ENCODE measurements at places on chromosomes 1 and 21.

- DNase-seq, result peak; percentile 84
Observed at GRCh38 chr1:58592522-58593134, 15.6 kb upstream of the TACSTD2 start.

- no peak for DNase-seq
Observed at GRCh38 chr1:236800623-236801022, 5.5 kb downstream of the MTR start.

DNA sequence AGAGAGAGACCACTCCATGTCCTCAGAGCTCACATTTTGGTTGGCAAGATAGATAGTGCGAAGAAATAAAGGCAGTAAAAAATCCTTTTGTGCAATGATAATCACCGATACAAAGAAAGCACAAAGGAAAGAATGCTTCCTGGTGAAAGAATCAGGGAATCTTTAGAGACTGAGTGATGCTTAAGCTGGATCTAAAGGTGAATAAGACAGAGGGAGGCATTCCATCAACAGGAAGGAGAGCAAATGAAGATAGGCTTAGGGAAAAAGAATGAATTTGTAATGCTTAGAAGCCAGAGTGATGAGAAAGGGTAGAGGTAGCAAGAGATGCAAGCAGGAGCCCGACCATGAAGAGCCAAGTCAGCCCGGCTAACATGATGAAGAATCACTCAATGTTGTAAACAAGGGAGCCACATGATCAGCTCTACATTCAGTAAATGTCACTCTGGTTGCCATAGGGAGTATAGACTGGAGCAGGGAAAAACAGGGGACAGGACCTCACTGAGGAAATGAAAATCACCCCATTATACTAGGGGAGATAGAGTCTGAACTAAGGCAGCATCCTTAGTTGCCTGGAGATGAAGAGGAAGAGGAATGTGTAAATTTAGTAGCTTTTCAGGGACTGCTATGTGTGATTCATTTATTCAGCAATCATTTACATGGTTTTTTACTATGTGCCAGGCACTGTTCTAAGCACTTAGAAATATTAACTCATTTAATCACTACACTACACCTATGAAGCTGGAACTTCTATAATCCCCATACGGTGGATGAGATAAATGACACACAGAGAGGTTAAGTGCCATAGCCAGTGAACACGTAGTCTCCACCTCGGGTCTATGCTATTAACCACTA, 402.6 kb upstream of the NFIA start:
- no peak for DNase-seq

- DNase-seq, result no peak
Observed at GRCh38 chr21:28538987-28539622, 453.6 kb downstream of the LTN1 start.

GRCh38 chr1:184567009-184567408, 180.2 kb downstream of the C1orf21 start:
- no peak for DNase-seq

DNA sequence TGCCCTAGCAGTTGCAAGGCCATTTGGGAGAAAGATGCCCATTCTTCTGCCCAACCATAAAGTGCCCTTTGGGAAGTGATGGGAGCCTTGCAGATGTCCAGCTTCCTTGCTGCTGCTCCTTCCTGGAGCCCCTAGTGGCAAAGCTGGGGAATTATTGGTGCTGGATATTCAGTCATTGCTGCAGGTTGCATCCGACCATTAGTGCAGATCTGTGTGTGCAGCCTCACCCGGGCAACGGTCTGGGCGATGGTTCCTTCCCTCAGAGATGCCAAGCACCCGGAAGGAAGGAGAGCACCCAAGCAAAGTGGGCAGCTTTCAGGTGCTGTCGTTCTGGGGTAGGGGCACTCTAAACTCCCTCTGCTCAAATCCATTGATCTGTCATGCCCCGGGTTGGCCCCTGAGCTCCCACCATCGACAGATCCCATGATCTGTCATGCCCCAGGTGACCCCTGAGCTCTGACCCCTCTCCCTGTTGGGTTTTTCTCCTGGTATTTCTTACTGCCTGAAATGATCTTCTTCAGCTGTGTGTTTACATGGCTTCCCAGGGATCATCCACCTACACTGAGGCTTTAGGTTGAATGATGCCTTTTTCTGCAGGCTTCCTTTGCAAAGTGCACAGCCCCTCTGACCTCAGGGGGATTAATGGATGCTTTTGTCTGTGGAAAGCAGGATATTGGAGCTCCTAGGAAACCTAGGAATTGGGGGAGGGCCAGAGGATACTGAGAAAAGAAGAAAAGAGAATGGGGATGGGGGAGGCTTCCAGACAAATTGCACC, 467.5 kb downstream of the PTPRU start:
- peak; percentile 35 for DNase-seq

DNA sequence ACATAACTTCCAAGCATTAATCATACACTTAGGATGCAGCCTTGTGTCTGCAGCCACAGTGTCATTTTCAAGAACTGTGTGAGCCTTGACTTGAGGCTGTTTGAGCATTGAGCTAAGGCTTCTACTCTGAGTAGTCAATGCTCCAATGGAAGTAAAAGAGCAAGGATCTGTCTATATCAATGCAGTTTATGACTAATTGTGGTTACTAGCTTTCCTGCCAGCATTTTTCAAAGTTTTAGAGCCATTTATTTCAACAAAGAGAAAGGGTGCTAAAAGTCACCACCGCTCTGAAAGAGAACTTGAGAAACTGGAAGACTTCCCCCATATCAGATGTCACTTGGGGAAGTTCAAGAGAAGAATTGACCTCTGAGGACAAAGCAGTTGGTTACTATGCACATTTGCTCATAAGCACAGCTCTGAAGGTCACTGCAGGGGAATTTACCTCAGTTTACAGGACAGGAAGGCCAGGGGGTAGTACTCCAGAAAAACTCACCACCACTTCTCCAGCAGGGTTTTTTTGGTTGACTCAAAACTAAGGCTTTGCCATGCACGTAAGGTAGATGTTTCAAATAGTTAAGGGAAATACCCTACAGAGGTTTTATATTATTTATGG, 24.5 kb upstream of the RGS1 start:
- DNase-seq, result peak; percentile 42

- no peak for DNase-seq
Observed at GRCh38 chr1:224730540-224730939, 114.4 kb downstream of the CNIH3 start.

GRCh38 chr1:30300669-30301068, 422.7 kb downstream of the MATN1 start:
- DNase-seq, result no peak

- DNase-seq, result no peak
Observed at GRCh38 chr1:225486856-225487255, 59.0 kb upstream of the LBR start.

DNA sequence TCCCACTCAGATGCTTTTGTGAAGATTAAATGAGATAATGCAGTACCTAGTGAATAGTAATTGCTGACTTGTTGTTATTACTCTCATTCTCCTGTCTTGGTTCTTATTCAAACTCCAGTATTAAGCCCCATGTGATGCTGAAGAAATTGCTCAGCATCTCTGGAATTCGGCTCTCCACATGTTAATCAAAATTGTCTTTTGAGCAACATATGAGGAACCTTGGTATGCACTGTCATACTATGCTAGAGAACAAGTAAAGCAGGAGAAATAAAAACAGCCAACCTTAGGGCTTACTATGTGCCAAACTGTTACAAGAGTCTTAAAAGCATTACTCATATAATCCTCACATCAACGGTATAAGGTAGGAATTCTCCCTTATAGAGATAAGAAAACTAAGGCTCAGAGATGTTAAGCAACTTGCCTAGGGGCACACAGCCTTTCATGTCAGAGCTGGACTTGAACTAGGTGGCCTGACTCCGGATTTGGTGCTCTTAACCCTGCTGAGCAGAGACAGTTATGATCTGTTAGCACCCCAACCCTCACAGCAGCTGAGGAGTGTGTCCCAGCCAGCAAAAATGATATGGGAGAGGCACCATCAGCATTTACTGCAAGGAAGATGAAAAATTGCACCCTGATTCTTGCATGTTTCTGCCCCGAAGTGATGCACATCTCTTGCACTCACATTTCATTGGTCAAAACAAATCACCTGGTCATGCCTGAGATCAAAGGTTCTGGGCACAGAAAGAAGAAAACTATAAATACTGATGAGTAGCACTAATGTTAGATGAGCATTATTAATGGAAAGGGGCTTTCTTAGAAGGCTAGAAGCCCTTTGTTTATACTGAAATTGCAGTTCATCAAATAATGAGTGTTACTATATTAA, 102.3 kb downstream of the OMA1 start:
- DNase-seq, result no peak

- DNase-seq, result no peak
Observed at GRCh38 chr1:173328961-173329360, 121.8 kb upstream of the TNFSF4 start.

DNA sequence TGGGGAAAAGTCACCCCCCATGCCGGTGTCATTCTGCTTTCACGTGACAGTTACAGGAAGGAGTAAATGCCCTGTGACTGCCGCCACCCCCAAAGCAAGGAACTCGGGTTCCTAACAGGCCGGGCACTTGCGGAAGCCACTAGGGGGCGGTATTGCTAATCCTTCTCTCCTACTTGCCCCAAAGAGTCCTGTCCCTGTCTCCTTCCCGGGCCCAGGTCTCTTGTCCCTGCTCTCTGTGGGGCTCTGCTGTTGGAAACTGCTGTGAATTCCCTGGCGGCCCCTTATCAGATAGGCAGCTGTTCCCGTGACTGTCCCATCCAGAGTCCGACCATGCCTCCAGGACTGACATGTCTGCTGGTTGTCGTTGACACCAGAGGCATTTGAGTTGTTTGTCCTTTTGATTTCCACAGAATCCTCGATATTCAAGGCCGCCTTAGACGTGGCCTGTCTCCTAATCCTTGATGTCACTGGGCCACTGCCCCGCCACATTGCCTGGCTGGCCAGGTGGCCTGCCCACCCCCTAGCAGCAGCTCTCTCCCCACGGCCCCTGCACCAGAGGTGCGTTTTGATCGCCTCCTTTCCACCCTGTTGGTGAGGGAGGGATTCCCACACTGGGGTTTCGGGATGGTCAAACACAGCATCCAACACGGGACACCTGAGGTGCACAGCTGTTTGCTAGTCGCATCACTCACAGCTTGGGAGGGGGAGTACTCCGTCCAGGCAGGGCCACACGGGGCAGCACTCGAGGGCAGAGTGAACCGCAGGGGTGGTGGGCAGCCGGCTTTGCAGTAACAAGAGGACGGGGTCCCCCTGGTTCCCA, 37.3 kb downstream of the CHAF1B start:
- DNase-seq, result peak; percentile 47

Measured in Caki2 (cell line).